NCI-H1092 treated with DMSO at 0.1 percent for 48 hours (cell line): ENCODE measurements at places on chromosomes 3 and 15.

- DNase-seq = no peak
Measured at GRCh38 chr3:28286595-28286994, 45.2 kb downstream of the CMC1 start.

DNA sequence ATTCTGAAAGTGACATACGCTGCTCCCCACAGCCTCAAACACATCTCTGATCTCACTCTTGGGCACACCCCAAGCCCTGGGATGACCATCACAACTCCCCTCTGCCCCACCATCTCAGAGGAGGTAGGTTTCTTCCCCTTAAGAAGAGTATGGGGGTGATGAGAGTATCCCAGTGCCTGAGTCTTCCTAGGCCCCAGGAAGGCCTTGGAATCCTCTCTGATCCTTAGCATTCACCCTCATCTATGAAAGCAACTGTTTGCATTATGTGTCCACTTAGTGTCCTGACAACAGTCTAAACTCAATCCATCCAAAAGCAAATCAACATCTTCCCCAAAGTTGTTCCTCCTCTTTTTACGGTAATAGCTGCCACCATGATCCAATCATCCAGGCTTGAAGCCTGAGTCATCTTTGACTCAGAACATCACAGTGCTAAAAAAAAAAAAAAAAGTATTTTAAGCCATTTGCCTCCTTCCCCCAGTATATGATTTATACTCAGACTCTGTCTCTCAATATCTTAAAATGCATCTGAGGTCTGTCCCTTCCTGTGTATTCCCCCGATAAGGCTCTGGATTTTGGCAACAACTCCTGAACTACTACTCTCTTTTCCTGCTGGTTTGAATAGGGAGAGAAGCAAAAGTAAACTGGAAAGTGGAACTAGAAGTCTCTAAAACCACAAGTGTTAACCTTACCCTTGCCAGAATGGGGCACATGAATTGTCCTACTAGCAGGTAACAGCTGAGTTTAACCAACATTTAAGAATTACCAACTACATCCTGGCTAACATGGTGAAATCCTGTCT, 22.5 kb downstream of the POPDC2 start:
- DNase-seq = no peak

GRCh38 chr3:139427283-139428060, 38.0 kb upstream of the COPB2 start:
- peak; percentile 91 for DNase-seq

DNA sequence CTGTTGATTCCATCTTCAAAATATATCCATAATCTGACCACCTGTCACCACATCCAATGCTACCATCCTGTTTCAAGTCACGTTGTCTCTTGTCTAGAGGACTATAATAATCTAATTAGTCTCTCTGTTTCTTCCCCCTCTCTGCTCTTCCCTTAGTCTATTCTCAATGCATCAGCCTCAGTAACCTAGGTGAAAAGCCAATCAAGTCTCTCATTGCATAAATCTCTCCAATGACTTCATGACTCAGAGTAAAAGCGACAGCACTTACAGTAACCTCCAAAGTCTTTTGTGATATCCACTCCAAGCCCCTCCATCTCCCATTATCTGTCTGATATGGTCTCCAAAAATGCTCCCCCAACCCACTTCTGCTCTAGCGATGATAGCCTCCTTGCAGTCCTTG, 7.2 kb downstream of the UBA3 start:
- no peak for DNase-seq

- no peak for DNase-seq
Measured at GRCh38 chr3:102736288-102736974, 301.6 kb downstream of the ZPLD1 start.

GRCh38 chr3:29176501-29176900, 104.4 kb upstream of the RBMS3 start:
- DNase-seq = peak; percentile 74

- no peak for DNase-seq
Measured at GRCh38 chr15:70906842-70907241, 14.2 kb downstream of the LRRC49 start.

DNA sequence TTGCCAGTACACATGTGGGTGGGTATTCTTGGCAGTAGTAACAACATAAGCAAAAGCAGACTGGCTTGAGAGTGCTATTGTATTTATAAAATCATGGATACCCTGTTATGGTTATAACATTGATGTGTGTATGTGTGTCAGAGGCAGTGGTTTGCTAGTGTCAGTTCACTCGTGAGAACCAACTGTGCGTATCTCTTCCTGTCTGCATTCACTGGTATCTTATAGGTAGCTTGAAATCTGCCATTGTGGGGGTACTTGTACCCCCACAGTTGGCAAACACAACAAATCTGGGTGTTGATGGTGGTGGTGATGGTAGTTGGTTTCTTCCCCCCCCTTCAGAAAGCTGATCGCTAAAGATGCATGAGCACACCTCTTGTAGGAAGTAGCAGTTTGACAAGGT, 355.8 kb upstream of the SATB1 start:
- no peak for DNase-seq

- no peak for DNase-seq
Measured at GRCh38 chr3:154152741-154153140, 31.6 kb downstream of the ARHGEF26 start.

DNA sequence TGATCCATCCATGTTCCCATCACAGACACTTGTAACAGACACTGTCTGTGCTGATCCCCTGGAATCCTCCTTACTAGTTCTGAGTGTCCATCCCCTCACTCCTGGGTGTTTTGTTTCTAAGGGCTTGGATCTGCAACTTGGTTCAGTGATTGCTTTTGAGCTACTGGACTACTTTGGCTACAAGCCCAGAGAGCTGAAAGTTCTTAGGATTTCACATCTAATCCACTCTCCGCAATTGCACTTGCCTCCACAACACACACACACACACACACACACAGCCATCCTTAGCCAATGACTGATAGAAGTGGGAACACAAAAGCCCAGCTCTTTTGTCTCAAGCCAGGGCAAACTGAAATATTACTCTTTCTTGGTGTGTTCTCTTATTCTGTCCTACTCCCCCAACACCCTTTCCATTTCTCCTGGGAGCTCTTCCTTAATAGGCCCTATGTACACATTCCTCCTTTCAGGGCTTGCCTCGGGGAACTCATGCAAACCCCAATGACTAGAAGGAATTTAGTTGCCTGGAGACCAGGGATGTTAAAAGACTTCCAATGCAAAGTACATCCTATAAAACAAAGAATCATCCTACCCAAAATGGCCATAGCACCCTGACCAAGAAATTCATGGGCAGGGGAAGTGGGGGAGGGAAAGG, 206.1 kb upstream of the UBE2E2 start:
- DNase-seq = no peak

- DNase-seq = no peak
Measured at GRCh38 chr15:56948000-56948763, 29.7 kb downstream of the TCF12 start.

DNA sequence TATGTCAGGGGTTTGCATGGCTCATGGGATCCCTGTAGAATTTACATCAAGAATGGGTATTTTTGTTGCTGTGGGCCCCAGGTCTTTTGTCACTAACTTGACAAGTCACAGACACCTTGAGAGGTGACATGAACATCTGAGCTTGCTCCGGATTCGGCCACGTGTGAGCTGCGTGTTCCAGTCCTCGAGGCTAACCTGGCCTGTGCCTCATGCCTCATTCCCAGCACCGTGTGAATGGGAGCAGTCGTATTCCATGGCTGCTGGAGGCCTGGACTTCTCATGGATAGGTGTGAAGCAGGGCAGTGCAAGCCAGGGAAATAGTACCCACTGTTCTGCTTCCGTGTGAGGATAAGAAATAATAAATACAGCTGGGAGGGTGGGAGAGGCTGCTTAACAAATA, 423.5 kb downstream of the OCA2 start:
- no peak for DNase-seq

- no peak for DNase-seq
Measured at GRCh38 chr3:27281671-27282150, 87.5 kb downstream of the NEK10 start.

DNA sequence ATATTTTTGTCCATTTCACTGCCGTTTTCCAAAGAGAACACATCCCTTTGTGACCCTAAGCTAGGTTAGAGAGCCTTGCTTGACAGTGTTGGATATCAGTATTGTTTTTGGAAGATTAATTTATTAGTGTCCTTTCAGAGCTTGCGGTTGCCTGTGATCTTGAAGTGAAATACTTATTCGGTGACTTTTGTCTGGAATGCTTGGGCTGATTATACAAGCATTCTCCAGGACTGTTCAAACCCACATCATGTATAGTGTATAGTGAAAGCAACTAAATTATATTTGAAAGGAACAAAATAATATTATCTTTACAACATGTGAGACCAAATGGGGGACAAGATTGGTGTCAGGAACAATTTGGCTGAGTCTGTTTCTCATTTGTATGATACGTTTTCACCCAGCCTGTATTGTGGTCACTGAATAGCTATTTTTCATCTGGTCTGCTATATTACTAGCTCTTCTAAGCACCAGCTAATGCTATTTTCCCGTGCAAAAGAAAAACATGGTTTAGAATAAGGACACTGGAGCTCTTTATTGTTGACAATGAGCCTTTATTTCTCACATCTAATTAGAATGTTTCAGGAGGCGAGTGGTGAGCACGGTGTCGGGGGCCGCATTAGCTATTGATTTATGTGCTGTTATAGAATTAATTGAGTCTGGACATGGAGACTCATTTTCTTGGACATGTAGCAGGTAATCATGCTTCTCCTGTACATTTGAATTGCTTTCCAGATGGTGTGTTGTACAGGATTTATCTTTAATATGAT, 158.1 kb downstream of the APBA2 start:
- DNase-seq = no peak

DNA sequence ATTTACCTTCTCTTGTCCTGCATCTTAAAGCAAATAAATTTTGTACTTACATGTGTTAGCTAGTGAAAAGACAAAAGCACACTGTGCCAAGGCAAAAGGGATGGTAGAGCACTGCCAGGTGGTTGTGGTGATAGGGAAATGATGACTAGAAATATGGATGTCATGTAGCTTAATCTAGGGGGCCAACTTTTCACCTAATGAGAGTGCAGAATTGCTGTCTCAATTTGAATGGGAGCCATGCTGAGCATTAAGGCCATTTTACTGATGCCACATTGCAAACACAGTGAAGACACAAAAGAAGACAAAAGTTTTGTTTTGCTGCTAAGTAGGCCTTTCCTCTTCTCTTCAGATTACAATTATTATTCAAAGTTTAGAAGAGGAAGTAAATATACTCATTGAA, 274.7 kb downstream of the PDCD6IP start:
- DNase-seq = no peak

DNA sequence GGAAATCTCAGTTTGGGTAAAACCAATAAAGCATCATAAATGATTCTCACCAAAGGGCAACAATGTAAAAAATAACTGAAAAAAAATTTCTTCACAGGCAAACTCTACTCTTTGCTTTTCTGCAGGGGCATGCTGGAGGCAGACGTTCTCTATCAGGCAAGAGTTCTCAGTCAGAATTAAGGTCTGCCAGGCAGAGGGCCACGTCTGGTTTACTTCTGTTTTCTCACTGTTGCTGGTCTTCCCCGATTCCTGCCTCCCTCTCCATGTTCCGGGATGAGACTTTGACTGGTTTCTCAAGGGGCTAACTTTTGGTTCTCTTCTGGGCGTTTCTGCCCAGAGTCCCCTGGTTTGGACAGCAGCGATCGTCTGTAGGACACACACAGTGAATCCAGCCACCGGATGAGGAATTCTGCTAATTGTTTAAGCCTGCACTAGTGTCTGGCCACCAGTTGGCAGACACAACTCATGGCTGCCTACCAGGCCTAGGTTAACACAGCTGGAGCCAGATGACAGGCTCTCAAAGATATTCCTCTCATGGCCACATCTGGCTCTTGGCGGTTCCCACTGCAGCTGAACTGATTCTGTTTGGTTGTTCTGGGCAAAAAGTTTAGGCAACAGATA, 273.1 kb downstream of the FOXP1 start:
- no peak for DNase-seq

- peak; percentile 1 for DNase-seq
Measured at GRCh38 chr15:41004490-41004889, 51.2 kb downstream of the CHAC1 start.

DNA sequence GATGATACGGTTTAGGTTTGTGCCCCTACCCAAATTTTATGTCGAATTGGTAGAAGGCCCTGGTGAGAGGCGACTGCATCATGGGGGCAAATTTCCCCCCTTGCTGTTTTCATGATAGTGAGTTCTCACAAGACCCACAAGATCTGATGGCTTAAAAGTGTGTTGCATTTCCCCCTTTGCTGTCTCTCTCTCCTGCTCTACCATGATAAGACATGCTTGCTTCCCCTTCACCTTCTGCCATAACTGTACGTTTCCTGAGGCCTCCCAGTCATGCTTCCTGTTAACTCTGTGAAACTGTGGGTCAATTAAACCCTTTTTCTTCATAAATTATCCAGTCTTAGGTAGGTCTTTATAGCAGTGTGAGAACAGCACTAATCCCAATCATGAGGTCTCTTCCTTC, 381.2 kb downstream of the RSL24D1 start:
- no peak for DNase-seq

GRCh38 chr15:30889196-30889595, 14.5 kb upstream of the FAN1 start:
- no peak for DNase-seq

DNA sequence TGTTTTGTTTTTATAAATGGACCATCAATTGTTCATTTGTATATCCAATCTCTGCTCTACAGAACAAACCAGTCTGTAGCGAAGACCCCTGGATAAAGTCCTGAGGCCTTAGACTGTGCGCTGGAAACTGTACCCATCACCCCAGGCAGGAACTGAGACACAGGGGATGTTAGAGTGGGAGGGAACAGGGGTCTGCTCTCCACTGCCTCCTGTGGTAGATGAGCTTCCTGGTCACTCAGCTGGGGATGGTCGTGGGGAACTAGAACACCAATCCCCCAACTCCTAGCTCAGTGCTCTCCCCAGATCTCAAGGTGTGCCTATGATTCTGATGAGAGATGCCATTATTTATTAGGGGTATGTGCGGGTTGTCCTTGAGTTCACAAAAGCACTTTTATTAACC, 340.2 kb upstream of the IGF1R start:
- no peak for DNase-seq
